ENCODE measurements at places on chromosomes 7 and 10.

- DNase-seq: no peak
Measured at GRCh38 chr7:102294589-102294988, 7.9 kb downstream of the SH2B2 start.

- DNase-seq: no peak
Measured at GRCh38 chr7:16136896-16137295, 284.4 kb downstream of the CRPPA start.

DNA sequence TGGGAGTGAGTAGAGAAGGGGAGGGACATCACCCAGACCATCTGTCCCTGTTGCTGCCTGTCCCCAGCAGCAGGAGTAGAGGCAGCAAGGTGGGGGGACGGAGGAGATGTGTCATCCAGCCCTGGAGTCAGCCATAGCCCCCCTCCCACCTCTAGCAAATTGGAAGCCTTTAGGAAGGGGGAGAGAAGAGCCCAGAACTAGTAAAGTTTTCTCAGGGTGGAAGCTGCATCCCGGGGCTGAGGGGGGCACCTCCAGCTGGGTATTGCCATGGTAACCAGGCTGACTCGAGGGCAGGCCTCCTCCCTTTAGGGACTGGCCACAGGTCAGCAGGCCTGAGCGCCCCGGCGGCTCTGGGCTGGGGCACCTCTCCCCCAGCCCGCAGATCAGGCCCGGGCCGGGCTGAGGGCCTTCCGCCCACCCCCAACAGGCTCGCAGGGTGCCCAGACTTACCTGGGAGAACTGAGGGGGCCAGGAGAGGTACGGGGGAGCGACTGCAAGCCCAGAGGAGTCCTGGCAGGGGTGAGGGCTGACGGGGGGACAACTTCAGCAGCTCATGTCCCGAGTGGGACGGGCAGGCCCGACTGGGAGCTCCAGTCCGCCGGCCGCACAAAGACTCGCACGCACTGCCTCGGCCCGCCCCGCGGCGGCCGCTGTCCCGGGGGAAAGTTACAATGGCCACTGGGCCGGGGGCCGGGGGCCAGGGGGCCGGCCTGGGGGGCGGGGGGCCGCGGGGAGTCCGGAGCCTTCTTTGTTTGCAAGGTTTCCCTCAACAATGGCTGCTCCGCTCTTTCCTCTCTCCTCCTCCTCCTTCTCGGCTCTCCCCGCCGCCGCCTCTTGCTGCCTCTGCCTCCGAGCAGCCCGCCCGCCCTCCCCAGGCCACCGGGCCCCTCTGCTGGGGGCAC, 6.0 kb downstream of the LDB1 start:
- peak; percentile 31 for DNase-seq

DNA sequence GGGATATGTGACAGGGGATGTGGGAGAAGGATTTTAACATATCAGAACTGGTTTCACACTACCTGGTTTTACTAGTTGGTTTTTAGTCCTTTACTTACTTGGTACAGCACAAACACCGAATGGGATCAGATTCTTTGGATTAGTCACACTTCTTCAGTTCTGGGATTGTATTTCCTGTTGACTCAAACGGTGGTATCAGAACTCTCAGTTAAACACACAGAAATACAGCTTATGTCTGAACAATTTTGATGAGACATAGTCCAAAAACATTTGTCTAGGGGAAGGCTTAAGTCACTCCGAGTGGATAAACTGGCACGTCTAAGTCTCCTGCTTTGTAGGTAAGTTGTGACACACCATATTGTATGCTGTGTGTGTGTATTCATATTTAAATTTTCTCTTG, 480.5 kb downstream of the PHTF2 start:
- no peak for DNase-seq

- peak; percentile 88 for DNase-seq
Measured at GRCh38 chr7:81684514-81685269, 85.2 kb downstream of the HGF start.

GRCh38 chr7:22296265-22296566, 60.7 kb downstream of the RAPGEF5 start:
- DNase-seq: no peak

DNA sequence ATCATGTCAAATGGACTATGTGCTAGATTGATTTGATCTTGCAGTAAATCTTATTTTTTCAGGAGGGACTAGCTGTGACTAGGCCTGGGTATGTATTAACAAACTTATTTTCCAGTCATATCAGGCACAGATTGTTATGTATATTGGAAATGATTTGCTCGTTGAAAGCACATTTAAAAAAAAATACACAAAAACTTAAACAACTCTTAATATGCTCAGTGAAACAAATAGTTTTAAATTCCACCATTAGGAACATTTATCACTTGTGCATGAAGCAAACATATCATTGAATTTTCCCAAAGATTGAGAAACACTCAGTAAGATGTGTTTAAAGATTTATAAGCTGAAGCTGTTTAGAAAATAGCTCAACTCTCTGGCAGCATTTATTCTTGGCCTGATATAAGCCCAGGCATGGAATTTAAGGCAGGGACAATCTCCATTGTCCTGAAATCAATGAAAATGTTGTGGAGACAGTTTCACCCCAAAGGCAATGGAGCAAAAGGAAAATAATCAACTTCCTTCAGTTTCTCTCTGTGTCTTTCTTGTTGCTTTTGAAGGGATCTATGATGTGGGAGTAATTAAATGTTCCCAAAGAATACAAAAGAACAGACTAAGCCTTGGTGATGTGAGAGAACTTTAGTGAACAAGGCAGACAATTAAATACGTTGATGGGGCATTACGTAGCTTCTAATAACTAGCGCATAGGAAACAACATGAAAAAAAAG, 250.3 kb downstream of the GPR37 start:
- DNase-seq: no peak

DNA sequence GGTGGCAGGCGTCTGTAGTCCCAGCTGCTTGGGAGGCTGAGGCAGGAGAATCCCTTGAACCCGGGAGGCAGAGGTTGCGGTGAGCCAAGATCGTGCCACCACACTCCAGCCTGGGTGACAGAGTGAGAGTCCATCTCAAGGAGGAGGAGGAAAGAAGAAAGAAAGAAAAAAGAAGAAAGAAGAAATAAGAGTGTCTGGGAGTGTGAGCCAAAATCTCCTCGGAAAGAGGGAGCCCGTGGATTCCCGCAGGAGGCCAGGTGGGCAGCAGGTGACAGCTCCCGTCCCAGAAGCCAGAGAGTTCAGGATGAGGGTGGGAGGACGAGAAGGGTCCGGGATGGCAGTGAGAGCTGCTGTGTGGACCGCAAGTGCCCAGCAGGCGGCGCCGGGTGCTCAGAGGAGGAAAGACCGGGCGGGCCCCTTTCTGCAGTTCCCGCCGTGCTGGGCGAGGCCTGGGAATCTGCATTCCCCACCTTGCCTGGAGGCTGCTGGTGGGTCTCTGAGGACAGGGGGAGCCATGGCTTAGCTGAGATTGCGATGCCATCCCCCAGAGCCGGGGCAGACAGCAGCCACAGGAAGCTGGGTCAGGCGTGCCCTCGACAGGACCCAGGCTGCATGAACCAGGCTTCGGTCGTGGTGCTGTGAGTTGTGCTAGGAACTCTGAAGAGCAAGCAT, 17.1 kb upstream of the AMZ1 start:
- DNase-seq: peak; percentile 70

- no peak for DNase-seq
Measured at GRCh38 chr7:22860784-22861482, 38.3 kb upstream of the TOMM7 start.

GRCh38 chr10:110613341-110613995, 30.7 kb upstream of the RBM20 start:
- no peak for DNase-seq

- no peak for DNase-seq
Measured at GRCh38 chr7:30921540-30922401, 10.1 kb downstream of the AQP1 start.

DNA sequence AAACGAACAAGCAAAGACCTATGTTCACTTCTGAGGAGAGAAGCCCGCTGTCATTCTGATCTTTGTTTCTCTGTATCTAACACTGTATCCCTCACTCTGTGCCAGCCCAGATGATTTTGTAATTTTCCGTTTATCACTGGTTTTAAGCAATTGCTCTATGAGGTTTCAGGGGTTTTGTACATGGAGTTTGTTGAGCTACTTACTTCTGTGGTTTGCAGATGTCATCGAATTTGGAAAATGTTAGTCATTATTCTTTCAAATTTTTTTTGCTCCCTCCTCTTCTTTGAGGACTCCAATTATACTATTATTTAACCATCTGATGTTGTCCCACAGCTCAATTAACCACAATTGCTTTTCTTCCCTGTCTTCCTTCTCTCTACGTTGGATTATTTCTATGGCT, 650.9 kb upstream of the IGFBP3 start:
- DNase-seq: no peak

DNA sequence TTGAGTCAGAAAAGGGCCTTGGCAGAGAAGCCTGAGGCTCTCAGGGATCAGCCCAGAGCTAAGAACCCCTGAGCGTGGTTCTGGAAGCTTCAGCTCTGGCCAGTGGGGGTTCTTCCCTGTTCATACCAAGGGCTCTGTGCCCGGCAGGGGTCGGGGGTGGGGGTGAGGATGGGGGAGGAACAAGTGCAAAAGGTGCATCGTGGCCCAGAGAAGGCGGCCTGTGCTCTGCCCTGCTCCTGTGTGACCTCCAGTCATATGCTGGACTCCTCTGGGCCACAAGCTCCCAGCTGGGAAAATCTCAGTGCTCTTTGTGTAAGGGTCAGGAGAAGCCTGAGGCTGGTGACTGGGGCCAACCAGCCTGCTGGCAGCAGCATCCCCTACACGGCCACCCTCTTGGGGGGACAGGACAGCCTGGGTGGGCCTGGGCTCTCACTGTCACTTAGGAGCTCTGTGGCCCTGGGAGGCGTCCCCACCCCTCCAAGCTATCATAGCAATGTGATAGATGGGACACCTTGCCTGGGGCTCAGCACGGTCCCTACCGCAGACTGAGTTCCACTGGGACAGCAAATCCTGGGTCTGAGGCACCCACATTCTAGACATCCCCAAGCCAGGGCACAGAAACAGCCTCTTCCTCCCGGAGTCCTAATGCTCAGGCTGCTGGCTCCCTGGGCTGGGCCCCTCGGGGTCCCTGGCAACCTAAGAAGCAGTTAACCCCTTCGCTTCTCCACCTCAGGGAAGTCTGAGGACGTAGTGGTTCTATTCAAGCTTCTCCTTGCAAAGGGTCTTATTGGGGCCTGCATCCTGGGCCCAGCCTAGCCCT, 2.5 kb downstream of the MMRN2 start:
- no peak for DNase-seq

DNA sequence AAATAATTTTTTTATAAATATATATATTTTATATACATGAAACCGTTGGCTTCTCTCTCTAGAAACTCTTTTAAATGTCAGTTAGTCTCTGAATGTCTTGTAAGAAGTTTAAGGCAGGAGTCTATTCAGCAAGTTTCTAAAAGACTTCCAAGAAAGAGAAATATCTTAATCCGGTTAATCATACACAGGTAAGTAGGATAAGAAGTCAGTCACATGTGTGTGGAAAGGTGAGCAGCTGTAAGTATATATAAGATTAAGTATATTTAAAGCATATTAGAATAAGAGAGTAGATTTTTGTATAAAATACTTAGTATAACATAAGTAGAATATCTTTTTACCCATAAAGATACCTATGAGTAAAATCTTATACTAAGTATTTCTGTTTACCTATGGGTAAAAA, 48.9 kb downstream of the AGBL3 start:
- no peak for DNase-seq

DNA sequence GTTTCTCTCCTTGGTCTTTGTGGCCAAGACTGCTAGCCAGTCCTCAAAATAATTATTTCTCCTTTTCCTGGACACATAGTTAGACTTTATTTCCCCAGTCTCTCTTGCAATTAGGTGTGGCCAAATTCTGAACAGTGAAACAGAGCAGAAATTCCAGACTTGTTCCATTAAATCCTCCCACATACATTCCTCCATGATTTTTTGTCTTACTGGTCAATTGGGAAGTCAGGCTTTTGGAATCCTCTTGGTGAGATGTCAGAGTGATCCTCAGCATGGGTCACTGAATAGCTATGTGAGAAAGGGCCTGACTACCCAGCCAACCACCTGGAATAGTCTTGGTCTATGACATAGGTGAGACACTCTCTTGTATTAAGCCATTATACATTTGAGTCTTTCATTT, 164.2 kb downstream of the DGKI start:
- no peak for DNase-seq

DNA sequence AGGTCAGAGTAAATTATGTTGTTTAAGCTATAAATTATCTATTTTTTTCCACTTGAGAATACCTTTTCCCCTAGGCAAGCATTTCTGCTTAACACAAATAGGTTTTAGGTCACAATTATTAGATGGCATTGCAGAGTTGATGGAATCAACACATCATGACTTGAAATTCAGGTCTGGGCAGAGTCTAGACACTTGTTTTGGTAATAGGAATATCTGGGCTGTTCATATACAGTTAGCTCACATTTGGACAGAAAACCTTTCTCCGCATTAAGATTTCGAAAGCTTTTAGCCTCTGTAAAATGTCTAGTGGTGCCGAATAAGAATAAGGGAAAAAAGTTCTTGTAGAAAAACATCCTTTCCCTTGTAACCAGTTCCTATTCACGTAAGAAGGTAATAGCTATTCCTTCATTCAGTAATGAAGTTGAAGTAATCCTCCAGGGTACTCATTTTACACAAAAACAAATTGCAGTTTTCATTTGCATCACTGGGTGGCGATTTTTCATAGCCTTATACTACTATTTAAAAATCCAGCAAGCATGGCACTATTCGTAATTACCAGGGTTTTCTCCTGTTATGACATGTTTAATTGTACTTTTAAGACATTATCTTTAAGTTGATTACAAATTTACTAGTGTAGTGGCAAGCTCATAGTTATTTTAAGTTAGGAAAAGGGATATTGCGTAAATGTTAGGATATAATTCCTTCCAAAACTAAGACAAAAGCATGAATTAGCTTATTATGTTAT, 37.0 kb downstream of the RPA3 start:
- no peak for DNase-seq

DNA sequence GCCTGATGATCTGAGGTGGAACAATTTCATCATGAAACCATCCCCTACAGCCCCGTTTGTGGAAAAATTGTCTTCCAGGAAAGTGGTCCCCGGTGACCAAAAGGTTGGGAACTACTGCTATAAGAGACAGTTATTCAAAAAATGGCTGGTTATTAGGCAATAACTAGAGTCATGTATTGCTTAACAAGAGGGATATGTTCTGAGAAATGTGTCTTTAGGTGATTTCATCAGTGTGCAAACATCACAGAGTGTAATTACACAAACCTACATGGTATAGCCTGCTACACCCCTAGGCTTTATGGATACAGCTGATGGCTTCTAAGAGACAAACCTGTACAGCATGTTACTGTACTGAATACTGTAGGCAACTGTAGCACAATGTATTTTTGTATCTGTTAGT, 71.3 kb upstream of the CSTF2T start:
- DNase-seq: peak; percentile 17

DNA sequence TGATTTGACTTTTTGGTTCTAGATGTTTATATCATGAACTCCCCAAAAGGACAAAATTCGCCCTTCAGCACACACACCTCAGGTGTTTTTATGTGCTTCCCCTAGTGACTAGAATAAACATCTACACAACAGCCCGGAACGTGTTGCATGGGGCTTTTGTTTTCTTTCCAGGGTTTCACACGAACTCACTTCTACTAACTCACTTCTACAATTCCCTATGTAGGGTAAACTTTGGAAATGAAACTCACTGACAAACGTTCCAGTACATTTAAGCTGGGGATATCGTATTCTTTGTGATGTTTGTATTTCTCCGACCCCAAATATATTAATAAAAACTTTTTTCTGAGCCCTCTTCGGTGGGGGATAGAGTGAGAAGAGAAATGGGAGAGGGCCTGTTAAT, 1.4 kb downstream of the TRA2A start:
- no peak for DNase-seq

GRCh38 chr10:128287921-128288320, 161.7 kb upstream of the MKI67 start:
- DNase-seq: no peak

GRCh38 chr10:46527241-46527811, 29.1 kb downstream of the GPRIN2 start:
- DNase-seq: peak; percentile 14

- DNase-seq: no peak
Measured at GRCh38 chr7:10355816-10356215, 617.9 kb upstream of the PHF14 start.
